Stimulated activated CD4-positive, alpha-beta T cell treated with anti-CD3 and anti-CD28 coated beads, Interleukin-12 subunit alpha, Interleukin-12 subunit beta, amount 100 ng/mL, for 48 hours (primary cell): ENCODE measurements at places on chromosomes 2 and 18.

DNA sequence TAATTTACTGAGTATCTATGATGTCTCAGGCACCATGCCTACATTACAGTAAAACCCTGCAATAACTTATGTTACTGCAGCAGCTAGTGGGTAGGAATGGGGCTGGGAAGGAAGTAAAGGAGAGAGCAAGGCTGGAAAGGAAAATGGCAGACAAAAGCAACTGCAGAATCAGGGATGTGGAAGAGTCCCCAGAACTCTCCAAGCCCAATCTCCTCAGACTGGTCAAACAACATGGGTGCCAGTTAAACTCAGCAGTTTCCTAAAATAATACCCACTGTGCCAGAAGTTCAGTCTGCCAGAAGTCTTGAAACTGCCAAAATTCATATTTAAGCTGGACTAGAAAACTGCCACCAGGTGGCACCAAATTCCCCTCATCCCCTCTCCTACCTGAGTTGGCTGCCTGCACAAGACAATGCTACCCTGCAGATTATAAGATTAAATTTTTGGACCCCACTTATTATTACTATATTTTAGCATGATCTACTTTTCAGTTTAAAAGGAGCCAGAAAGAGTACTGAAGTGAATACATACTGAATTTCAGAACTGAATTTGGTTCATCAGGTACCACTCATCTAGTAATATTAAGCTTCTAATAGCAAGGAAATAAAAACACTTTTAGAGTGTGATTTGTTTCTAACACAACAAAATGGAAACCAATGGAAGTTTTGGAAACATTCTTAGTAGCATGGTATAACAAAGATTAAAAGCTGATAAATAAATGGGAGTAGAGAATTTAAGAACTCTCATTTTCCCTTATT is 86.8 kb upstream of the DNER start:
- DNase-seq, result peak; percentile 64

DNA sequence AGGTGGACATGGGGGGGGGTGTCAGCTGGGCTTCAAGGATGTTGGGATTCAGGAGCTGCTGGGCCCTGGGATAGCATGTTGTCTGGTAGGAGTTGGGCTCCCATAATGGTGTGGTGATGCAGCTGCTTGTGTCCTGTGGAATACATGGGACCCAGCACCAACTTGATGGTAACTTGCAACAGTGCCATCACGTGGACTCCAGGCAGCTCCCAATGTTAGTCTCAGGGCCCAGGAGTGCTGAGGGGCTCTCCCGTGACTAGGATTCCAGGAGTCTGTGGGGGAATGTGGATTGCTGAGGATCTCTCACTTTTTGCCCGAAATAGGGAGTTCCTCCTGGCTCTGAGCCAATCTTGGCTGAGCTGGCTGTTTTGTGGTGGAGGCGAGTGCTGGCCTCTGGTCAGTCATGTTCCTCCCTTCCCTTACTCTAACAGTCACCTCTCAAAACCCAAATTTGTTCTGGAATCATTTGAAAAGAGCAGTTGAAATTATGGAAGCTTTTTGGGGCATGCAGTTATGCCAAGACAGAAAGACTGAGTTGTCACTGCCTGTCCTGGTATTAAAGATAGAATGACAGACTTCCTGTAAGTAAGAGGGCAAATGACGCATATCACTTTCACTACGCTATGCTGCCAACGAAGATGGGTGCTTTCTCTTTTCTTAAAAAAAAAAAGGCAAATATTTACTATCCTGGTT is 607.1 kb downstream of the ADCYAP1 start:
- no peak for DNase-seq

DNA sequence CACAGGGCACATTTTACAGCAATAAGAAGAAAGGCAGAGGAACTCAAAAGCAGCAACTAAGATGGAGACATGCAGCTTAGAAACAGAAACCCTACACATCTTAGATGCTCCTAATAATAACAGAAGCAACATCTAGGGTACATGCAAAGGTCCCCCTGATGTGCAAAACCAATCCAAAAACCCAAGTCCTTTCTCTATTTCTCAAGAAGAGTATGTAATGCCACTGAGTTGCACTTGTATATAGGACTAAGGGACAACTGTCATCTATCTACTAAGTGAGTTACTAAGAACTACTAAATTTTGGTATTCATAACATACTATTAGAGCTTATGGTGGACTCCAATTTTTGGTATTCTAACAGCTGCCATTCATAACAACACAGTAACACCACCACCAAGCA is 28.4 kb downstream of the HNRNPLL start:
- DNase-seq, result no peak

DNA sequence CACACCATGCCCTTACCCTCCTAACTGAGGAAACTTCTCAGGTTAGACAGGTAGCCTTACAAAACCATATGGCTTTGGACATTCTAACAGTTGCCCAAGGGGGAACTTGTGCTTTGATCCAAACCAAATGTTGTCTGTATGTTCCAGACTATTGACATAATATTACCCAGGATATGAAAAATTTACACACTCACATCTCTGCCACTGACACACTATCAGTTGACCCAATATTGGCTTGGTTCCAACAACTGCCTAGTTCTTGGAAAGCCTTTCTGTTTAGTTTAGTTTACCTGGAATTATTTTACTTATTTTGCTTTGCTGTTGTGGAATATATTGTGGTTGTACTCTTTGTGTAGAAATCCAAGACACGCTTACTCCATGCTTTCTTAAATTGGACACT is 178.4 kb downstream of the RNF152 start:
- DNase-seq, result no peak

GRCh38 chr2:238302087-238302486 is 13.7 kb upstream of the PER2 start:
- no peak for DNase-seq

DNA sequence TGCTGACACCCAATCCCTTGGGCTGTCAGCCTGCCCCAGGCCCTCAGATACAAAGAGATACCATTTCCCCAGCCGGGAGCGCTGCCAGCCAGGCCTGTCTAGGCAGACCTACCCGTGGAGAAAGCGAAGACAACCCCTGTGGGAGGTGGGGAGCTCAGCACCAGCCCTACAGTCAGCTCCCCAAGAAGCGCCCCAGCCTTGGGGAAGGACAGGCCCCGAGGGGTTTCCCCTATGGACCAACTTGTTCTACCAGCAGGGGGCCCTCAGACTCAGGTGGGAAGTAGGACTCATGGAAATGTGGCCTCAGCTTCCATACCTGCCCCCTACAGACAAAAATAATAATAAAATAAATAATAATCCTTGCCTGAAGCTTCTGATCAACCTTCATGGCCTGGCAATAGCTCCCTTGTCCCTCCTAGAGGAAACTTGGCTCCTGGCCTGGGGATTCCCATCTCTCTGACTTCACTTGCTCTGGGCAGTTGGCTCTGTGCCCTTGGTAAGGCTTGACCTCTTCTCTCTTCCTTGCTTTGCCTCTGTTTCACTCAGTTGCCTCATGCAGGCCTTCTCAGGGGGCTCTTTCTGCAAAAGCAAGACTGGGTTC is 7.0 kb downstream of the SLC35F6 start:
- no peak for DNase-seq
